ENCODE measurements at places on chromosomes 12 and 14.

DNA sequence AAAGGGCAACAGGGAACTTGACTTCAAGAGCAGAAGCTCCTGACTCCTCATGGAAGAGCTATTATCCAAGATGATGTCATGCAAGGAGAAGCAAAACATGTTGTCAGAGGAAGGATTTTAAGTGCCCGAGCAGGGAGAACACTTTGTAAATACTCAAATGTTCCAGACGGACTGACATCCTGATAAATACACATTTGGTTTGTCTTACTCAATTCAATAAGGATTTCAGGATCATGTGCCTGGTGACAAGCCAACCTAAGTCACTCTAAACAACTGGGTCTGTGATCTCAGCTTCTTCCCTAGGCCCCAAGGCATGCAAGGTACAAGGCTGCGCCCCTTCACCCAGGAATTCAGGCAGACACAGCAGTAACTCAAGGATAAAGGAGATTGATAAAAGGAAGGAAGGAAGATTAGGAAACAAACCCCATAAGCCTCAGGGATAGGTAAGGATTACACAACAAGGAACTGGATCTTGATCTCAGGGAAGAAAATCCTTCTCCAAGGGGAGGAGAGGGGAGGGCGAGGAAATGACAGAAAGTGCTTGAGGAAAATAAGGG is 26.8 kb upstream of the CEBPE start:
- no peak for DNase-seq

GRCh38 chr12:24625103-24625502 is 323.8 kb downstream of the BCAT1 start:
- DNase-seq, result no peak

- no peak for DNase-seq
Observed at GRCh38 chr14:64817631-64818030, 62.1 kb downstream of the SPTB start.

DNA sequence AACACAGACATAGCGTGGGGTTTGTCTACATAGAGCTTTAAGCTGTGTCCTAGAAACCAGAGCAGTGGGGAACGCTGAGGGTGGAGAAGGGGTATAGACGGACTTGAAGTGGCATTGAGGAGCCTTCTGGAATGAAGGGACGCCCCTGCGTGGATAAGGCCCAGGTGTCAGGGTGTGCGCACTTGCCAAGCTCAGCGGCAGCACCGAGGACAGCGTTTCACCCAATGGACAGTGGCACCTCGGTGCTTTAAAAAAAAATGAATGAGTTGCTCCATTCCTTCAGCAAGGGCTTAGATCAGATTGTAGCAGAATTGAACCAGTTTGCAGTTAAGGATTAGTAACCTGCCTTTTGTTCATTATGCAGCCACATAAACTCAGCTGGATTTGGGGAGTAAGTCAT is 33.6 kb upstream of the MMP17 start:
- no peak for DNase-seq

DNA sequence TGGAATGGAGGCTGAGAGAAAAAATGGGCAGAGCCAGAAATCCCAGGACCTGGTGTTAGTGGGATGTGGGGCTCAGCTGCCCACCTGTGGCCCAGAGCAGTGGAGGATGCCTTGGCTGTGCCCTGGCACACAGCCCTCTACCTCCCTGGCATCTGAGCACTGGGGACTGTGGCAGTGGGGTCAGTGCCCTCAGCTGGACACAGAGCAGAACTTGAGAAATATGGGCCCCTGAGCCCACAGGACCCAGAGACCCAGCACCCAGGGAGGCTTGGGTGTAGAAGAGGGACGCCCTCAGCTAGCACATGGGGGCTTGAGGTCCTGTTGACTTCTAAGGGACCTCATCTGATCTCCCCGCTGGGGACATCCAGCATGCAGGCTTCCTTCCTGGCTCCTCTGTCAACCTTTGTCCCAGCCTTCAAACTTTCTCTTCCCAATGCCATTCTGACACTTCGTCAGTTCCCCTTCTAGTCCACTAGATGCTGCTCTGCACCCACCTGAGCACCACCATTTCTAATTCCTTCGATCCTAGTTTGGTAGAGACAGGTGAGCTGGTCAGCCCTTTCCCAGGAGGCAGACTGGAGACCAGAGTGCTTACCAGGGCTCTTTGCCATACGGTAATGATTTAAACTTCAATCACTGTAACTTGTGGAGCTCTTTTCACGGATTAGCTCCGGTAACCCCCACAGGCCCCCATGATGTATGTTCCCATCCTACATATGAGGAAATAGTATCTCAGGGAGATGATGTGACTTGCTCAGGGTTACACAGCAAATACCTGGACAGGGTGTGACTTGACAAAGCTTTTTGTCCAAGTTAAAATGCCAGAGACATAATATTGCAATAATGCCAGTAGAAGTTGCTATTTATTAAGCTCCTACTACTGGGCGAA is 143.7 kb downstream of the ASCL4 start:
- DNase-seq, result peak; percentile 48

DNA sequence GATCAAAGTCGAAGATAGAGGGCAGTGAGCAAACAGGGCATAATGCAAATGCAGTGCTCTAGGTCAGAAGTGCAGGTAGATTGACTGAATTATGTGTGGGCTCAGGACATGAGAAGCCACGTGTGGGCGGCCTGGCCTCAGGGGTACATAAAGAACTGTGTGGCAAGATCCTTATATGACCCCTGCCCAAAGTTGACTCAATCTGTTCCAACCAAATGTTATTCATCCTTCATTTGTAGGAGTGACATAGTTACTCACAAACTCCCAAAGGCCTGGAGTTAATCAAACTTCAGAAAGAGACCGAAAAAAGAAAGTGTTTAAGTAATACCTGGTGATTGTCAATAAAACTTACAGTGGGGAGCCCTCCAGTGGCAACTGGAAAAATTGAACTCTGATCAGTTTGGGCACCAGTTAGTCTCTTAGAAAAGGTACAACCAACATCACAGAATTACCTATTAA is 150.4 kb upstream of the FAR2 start:
- DNase-seq, result no peak

GRCh38 chr14:38856798-38857197 is 246.2 kb downstream of the SEC23A start:
- DNase-seq, result no peak

DNA sequence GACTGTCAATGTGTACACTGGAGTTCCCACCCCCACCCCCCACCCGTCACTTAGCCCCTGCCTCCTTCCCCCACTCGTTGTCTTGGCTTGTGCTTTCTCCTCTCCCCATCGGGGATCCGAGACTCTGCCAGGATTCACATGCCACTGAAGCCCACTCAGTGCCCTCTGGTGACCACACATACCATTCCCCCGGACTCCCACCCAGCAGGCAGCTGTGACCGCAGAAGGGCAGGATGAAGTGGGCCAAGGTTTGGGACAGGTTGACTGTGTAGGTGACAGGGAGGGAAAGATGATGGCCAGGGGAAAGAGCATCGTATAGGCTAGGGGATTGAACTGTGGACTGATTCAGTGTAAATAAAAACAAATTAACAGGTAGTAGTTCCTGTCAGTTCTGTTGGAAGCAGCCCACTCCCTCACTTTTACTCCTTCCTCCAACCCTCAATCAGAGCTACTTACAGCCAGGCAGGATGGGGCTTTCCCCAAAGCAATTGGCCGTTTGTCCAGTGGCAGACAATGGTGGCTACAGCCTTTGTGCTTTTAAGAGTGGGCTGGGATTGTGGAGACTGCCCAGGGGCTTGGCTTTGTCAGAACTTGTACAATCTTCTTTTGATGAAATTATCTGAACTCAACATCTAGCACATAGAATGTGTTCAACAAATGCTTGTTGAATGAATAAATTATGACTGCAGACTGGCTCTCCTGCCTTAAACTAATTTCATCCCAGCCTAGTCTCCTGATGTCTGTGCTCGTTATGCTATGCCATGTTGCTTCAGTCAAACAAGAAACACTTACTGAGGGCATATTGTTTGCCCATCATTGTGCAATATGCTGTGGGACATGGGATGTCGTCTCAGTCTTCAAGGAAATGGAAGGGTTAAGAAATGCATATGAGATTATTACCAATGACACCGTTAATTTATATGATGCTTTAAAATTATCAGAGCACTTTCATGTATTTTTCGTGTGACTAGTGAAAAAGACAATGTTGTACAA is 30.2 kb downstream of the TTC9 start:
- no peak for DNase-seq

- DNase-seq, result peak; percentile 55
Observed at GRCh38 chr12:6039894-6040601, 84.4 kb downstream of the VWF start.

DNA sequence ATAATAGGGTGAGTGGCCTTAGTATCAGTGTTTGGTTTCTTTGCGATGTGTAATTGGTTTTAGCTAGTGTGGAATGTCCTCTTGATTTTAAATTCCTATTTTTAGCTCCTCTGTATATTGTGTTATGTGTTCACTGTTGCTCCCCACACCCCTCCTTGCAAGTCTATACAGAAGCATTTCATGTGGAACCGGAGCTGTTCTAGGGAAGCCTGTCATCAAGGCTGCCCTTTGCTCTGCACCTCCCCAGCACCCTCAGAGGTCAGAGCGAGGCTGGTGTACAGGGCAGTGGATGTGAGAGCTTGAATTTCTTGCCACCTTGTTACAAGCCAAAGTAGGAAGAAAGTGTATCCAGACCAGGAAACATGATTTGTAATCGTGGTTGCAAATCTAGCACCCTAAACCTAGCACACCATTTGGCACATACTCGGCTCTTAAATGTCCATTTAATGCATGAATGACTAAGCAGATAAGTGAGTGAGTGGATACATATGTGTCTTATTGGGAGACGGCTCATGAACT is 376.8 kb downstream of the RGS6 start:
- no peak for DNase-seq

DNA sequence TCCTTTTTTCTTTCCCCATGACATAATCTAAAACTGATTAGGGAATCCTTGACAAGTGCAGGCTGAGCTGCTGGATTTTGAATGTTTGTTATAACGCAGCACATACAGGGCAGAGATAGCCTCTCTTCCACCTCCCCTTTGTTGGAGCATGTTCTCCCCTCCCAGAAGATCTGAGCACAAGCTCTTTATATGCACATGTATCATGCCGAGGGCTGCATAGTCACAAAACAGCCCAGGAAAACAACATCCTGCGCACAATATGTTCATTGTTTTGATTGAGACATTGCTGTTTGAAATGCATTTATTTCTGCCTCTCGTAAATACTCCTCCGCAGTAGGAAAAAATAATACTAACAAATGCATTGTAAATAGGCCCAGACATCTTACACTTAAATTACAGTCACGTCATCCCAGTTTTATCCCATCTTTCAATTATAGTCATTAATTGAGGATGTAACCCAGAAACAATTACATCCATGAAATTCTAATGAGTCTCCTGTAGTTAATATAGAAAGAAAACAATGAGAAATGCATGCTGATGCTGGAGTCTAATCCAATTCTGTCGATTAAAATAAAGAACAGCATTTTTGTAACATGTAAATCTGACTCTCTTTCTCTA is 401.8 kb downstream of the BTG1 start:
- DNase-seq, result no peak

DNA sequence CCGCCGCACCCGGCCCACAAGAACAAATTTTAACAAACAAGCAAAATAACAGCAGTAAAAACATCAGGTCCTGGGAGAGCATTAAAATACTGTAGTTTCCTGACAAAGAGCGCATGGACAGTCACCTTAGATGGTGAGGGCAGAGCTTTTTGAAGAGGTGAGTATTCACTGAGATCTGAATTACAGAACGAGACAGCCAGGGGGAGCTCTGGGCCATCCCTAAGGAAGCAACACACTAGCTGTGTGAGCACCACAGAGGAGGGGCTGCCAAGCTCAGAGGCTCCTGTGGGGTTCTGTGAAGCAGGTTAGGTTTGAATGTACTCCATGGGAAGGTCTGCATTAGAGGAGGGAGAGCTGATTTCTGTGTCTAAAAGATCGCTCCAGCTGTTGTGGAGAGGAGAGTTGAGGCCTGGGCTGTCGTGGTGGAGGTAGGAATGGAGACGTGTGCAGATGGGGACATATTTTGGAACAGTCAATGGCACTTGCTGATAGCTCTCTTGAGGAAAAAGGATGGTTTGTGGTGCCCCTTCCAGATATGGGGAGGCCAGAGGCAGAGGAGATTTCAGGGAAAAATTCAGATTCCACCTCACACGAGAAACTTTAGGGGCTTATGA is 72.9 kb downstream of the TRAFD1 start:
- DNase-seq, result peak; percentile 76

GRCh38 chr12:38825006-38825405 is 80.4 kb downstream of the CPNE8 start:
- DNase-seq, result no peak

DNA sequence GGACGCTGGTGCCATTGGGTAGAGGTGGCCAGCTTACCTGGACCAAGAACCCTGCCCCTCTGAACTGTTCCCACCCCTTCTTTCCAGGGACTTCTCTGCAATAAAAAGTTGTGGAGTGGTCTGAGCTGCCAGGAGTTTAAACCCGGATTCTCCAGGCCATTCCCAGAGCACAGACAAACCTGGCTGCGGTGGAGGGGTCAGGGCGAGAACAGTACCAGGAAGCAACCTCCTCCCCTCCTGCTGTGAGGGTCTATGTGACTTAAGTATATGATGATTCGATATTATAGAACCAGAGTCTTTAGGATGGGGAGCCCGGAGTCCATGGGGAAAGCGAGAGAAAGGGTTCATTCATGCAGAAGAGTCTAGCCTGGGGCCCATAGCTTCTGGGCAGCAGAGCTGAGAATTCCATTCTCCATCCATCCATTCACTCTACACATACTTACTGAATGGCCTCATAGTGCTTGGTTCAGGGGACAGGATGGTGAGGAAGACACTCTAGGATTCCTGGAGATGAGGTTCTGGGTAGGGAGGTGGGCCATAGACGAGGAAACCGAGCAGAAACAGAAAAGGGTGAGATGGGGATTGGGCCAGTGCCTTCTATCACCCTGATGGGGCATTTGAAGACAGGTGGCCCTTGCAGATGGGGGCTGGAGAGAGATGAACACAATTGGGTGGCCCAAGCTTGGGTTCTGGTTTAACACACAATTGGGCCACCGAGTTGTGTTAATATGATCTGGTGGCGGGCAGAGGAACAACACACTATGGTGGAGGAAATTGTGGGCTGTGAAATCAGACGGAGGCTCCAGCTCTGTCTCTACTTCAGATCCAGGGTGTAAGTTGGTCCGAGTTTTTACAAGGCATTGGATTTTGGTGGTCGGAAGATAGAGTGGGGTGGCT is 5.2 kb downstream of the KRT86 start:
- DNase-seq, result no peak
